Astrocyte (in vitro differentiated cells and primary cell): ENCODE measurements at places on chromosomes 2 and 18. TPM values are rescaled to one million over a fixed set of nuclear protein-coding genes. Genes with fewer than 3 reads are reported as not detected.

- DNase-seq = no peak
- no peak overlapping the region for H3K4me3 ChIP-seq
- H3K4me1 ChIP-seq = peaks cover 14% of the 10 kb centered on the region
- H3K27me3 ChIP-seq = no peaks in the 10 kb centered on the region
Observed at GRCh38 chr2:69010437-69011194, 2.4 kb upstream of the ANTXR1 start.

DNA sequence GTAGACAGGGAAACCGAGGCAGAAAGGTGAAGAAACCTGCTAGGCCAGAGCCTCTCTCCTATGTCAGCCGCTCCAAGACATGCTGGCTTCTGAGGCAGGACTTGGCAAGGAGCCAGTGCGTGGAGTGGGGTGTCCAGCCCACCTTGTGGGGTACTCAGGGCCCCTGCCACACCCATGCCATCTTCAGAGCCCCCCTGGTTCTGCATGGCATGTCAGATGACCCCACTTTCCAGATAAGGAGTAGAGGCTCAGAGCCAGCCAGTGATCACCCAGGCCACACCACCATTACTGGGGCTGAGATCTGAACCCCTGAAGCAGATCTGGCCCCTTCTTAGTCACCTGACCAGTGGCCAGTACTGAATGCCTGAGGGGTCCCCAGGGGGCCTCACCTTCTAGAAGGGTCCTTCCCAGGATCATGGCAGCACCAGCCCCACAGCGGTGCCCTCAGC lies 14.7 kb downstream of the CROCC2 start:
- peaks cover 33% of the 10 kb centered on the region for H3K4me1 ChIP-seq
- peak overlapping the region; percentile 87 for H3K27ac ChIP-seq
- H3K36me3 ChIP-seq = no peaks in the 10 kb centered on the region
- no peaks in the 10 kb centered on the region for H3K27me3 ChIP-seq
- DNase-seq = no peak
- no peak overlapping the region for H3K4me3 ChIP-seq

- H3K27ac ChIP-seq = no peak overlapping the region
- no peaks in the 10 kb centered on the region for H3K36me3 ChIP-seq
- no peaks in the 10 kb centered on the region for H3K27me3 ChIP-seq
- peaks cover 13% of the 10 kb centered on the region for H3K4me1 ChIP-seq
Observed at GRCh38 chr2:70104231-70105111, 17.2 kb downstream of the PCBP1 start.

DNA sequence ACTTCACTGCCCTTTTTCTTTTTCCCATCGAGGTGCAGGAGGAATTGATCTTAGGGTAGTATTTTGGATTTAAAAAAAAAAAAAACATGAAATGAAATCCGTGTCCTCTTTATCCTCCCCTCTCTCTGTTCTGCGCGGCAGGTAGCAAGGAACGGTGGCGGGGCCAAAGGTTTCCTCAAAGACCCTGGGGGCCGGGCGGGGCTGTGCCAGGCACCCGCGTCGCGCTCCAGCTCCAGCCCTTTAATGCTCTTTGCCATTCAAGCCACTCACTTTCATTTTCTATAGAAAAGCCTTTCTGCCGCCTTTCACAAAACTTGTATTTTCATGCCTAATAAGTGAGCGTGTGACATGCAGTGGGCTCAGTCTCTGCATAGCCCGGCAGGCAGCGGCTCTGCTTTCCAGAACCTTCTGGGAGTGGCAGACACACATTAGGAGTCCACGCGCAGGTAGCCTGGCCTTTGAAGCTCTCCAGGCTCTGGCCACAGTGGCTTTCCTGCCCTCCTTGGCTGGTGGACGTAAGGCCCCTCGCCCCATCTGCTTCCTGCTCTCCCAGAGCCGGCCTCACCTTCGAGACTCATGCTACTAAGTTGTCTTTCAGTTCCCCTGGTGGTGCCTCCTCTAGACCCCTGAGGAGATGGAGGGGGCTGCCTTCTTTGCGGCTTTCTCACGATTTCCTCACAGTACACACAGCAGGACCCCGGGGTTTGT lies 41.7 kb downstream of the AGAP1 start:
- H3K27ac ChIP-seq = no peak overlapping the region
- H3K4me1 ChIP-seq = no peaks in the 10 kb centered on the region
- no peak for DNase-seq
- H3K27me3 ChIP-seq = no peaks in the 10 kb centered on the region
- no peaks in the 10 kb centered on the region for H3K36me3 ChIP-seq

DNA sequence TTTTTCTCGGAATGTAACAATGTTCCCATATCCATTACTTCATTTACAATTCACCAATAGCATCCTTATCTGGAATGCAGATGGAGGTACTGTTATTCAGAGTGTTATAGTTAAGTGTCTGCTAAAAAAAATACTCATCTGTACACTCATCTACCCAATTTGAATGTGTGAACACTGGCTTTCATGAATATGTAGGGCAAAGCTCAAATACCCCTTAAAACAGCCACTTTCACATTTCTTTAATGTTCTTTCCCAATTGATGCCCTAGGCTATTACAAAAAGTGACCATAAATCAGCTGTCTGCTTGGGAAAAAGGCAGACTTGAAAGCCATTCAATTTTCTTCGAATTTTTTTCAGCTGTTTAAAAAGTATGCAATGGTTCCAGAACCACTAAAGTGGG lies 796.3 kb upstream of the FSHR start:
- H3K4me1 ChIP-seq = no peaks in the 10 kb centered on the region
- no peak overlapping the region for H3K4me3 ChIP-seq
- H3K36me3 ChIP-seq = no peaks in the 10 kb centered on the region
- no peaks in the 10 kb centered on the region for H3K27me3 ChIP-seq
- no peak for DNase-seq
- H3K27ac ChIP-seq = no peak overlapping the region

DNA sequence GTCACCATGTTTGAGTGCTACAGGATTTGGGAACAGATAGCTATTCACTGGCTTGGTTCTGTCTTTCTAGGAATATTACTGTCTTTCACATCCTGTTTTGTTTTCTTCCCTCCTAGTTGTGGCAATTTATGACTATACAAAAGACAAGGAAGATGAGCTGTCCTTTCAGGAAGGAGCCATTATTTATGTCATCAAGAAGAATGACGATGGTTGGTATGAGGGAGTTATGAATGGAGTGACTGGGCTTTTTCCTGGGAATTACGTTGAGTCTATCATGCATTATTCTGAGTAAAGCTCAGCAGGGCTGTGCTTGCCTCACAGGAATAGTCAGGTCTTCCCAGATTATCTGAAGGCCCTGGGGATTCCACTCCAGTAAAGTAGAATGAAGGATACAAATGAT lies 98.9 kb downstream of the ABI2 start:
- peaks cover 13% of the 10 kb centered on the region for H3K36me3 ChIP-seq
- H3K4me1 ChIP-seq = no peaks in the 10 kb centered on the region
- H3K4me3 ChIP-seq = no peak overlapping the region
- H3K27ac ChIP-seq = no peak overlapping the region

DNA sequence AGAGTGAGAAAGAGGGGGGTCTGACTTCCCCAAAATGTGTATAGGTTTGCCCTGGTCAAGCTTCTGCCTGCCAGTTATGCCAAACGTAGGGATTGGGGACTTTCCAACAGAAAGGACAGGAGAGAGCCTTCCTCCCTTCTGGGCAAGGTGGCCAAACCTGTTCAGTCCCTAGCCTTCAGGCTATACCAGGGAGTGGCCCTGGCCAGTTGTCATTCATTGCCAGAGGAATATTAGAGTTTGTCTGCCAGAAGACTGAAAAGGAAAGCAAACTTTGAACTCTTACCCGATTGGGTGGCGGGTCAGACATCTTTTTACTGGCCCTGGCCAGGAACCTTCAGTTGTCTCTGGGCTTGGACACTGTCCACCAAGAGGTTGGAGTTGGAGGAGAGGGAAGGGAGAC lies 22.1 kb downstream of the RAB3GAP1 start:
- no peaks in the 10 kb centered on the region for H3K4me1 ChIP-seq
- H3K4me3 ChIP-seq = no peak overlapping the region
- no peak overlapping the region for H3K27ac ChIP-seq
- H3K36me3 ChIP-seq = peaks cover 6% of the 10 kb centered on the region
- DNase-seq = no peak

DNA sequence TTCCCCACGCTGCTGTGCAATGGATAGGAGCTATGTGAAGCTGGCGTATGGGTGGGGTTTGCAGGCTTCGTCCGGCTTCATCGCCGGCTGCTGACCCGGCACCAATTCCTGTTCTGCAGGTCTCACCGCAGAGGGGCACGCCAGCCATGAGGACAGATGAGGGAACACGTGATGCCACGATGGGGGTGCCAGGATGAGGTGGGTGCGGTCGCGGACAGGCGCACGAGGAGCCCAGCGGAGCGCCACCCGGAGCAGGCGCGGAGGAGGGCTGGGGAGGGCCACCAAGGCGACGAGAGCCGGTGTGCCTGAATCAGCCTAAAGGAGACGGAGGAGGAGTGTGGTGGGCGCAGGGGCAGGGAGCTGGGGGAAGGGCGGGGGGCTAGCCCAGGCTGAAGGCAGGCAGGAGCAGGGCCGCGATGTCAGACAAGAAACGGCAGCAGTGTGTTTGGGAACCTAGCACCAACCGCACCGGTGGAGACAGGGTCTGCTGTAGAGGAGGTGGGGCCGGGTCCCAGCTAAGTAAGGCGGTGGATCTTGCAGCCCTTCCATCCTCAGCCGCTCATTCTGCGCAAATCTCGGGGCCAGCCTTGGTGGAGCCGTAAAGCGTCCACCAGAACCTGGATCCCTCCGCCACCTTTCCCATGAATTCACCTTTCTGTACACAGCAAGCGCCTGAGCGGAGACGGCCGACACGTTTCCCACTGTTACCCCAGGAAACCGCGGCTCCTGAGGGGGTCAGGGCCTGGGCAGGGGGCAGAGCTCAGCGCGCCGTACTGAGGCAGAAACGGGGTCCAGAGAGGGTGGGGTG lies 17.0 kb upstream of the CD8A start:
- H3K36me3 ChIP-seq = no peaks in the 10 kb centered on the region
- peaks cover 35% of the 10 kb centered on the region for H3K27me3 ChIP-seq
- H3K4me1 ChIP-seq = peaks cover 14% of the 10 kb centered on the region

DNA sequence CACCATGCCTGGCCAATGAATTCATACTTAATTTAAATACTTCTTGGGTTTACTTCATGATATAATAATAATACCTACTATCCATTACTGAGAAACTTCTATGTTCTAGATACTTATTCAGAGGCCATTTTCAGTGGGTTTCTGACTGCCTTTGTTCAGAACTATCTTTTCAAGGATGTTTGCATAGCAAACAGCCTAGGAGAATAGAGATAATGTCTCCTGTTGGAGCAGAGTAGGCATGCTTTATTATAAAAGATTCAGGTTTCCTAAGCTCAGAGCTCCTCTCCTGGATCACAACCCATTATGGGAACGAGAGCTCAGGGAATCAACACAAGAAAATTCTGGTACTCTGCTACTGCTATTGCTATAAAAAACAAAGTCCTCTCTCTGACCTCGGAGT lies 11.1 kb downstream of the FASTKD1 start:
- no peaks in the 10 kb centered on the region for H3K4me1 ChIP-seq
- no peak for DNase-seq
- H3K36me3 ChIP-seq = peaks cover 11% of the 10 kb centered on the region
- no peak overlapping the region for H3K4me3 ChIP-seq
- no peak overlapping the region for H3K27ac ChIP-seq

DNA sequence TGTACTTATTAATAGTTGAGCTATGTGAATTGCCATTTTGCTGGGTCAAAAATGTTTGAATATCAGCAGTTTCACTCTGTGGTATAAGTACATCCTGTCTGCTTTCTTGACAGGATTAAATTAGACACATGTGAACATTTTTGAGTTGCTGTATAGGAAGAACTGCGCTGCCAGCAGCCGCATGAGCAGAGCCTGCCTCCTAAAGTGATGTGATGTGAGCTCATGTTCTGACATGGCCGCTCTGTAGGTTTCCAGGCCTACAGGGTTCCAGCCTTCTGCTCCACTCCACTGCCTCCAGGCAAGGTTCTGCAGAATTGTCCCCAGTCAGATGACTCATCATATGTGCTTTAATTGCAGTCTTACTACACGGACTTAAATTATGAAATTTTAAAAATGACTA lies 119.7 kb upstream of the NFATC1 start:
- H3K36me3 ChIP-seq = peaks cover 3% of the 10 kb centered on the region
- DNase-seq = no peak
- H3K4me3 ChIP-seq = no peak overlapping the region
- H3K27me3 ChIP-seq = no peaks in the 10 kb centered on the region
- H3K27ac ChIP-seq = no peak overlapping the region

GRCh38 chr2:100632759-100633158 lies 70.0 kb downstream of the PDCL3 start:
- H3K27me3 ChIP-seq = peaks cover 4% of the 10 kb centered on the region
- no peak overlapping the region for H3K27ac ChIP-seq
- H3K4me3 ChIP-seq = no peak overlapping the region
- no peaks in the 10 kb centered on the region for H3K36me3 ChIP-seq
- peaks cover 8% of the 10 kb centered on the region for H3K4me1 ChIP-seq

- peaks cover 30% of the 10 kb centered on the region for H3K4me1 ChIP-seq
- no peaks in the 10 kb centered on the region for H3K36me3 ChIP-seq
- no peak overlapping the region for H3K4me3 ChIP-seq
- H3K27ac ChIP-seq = no peak overlapping the region
Observed at GRCh38 chr2:109244750-109245382, 115.9 kb downstream of the SH3RF3 start.

DNA sequence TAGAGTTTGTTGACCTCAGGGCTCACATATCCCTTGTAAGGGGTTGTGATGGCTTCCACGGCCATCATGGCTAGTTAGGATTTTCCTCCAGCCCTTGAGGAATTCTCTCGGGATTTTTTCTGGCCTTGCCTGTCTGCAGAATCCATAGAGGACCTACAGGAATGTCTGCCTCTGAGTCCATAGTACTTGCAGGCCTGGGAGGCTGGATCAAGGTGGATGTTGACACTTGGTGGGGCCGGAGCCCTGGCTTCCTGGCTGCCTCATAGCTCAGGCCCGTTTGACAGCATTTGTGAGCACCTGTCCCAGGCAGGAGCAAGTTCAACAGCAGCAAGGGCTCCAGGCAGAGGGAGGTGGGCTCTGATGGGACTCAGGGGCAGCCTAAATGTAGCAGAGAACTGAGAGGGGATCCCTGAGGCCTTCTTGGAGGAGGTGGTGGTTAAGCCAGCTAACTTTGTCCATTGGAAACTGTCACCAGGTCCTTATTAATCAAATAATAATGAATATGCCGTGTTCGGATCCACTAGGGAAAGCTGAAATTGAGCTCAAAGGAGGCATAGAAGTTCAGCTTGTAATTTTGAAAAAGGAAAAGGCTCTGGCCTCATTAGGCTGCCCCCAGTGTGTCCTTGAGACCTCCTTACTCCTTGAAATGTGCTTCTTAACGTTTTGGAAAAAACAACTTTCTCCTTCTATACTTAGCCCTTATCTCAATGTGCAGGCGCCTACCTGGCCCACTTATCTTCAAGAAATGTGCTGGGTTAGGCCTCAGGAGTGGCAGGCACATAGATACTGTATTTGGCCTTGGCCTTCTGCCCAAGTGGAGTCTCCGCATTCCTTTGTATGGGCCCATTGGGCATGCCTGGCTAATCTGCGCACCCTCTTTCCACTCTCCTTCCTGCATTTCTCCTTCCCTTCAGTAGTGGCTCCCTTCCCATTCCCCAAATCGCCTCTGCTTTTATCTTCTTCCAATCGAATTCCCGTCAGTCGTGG lies 66.9 kb downstream of the HPCAL1 start:
- H3K27me3 ChIP-seq = no peaks in the 10 kb centered on the region
- H3K4me1 ChIP-seq = no peaks in the 10 kb centered on the region
- no peaks in the 10 kb centered on the region for H3K36me3 ChIP-seq
- no peak overlapping the region for H3K4me3 ChIP-seq
- no peak overlapping the region for H3K27ac ChIP-seq

- H3K4me1 ChIP-seq = peaks cover 9% of the 10 kb centered on the region
- DNase-seq = no peak
- peaks cover 18% of the 10 kb centered on the region for H3K27me3 ChIP-seq
- H3K27ac ChIP-seq = no peak overlapping the region
- no peaks in the 10 kb centered on the region for H3K36me3 ChIP-seq
Observed at GRCh38 chr18:79792988-79793355, 4.8 kb upstream of the KCNG2 start.

Gene PSD4
- total RNA-seq = 2.6 and 4.0 TPM in 2 replicates

Gene RIT2
- total RNA-seq = not detected in 2 replicates
